ENCODE measurements at places on chromosomes 6 and 20.

DNA sequence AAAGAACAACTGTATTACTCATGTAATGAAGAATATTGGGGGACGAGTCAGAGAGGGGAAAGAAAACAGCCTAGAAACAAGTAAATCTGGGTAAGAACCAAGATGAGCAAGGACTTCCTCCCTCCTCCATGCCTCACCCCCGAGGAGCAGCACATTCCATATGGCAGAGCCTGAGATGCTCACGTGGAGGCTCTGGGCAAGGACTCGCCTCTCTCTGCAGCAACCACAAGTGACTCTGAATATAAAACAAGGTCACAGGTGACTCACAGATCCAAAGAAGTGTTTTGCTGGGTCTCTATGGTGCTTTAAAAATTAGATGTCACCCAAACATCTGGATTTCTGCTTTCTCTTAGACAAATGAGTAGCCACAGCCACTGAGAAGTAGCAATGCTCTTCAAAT lies 453.0 kb upstream of the SULF2 start:
- DNase-seq: no peak

- DNase-seq: no peak
Observed at GRCh38 chr6:90328004-90328403, 31.4 kb upstream of the BACH2 start.

GRCh38 chr6:100775667-100776066 lies 105.5 kb downstream of the ASCC3 start:
- no peak for DNase-seq

DNA sequence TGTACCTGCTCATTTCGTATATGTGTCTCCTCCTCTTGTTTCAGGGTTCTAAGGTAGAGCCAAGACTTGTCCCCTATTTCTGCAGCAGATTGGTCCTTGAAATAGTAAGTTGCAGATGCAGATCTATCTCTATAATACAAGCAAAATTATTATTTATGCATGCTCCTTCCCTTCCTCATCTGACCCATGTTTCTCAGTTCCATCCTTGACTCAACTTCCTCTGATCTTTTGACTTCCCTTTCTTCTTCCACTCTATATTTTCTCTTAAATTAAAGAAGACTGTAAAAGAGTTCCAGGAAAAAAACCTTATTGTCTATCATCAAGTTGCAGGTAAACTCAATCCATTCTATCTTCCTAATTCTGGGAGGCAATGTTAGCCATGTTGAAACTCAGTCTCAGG lies 23.7 kb downstream of the PLA2G7 start:
- no peak for DNase-seq

- no peak for DNase-seq
Observed at GRCh38 chr6:150167479-150167873, 24.6 kb downstream of the PPP1R14C start.

DNA sequence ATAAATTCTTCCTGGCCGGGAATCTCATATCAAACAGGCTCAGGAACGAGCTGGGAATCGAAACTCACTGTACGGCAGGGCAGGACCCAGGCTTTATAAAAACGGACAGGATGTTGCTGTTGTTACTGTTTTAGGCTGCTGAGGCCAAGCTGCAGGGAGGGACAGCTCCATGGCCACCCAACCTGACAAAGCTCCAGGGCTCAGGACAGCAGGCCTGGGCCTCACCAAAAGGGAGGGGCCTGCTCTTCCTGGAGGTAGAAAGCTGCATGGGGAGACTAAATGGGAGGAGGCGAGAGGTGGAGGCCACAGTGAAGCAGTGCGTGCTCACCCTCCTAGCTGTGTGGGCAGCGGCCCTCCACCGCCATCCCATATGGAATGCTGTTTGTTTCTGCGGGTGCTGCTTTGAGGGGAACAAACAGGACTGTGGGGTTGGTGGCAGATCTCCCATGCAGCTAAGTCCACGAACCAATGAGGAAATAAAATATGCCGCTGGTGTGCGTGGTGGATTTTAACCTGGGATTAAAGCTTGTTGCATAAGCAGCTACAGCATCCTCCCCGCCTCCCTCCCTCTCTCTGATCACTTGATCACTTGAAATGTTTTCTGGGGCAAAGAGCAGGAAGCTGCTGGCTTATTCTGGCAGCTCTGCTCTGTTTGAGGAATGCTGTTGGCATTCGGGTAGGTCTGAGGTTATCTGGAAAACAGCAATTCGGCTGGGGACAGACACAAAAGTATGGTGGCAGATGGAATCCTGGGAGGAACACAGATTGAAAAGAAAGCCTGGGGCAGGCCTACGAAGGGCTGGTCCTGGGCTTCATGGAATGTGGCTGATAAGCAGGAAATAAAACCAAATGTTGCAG lies 2.4 kb upstream of the ZMYND8 start:
- DNase-seq: no peak

GRCh38 chr6:3421791-3422434 lies 34.9 kb downstream of the SLC22A23 start:
- no peak for DNase-seq

DNA sequence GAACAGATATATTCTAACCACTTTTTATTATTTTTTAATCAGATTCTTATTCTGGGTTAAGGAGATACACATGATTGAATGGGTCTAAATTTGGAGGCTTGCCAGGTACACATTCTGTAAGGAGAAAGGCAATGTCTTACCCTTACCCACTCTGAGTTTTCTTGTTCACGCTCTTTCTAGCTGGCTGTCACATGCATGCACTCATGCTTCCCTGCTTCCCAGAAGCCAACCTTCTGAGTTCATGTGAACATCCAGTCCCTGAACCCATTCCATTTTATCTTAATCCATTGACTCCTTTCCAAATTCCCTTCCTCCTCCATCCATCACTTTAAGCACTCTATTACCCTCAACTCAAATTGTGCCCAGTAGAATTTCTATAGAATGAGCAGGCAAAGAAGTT lies 17.5 kb upstream of the MOCS1 start:
- DNase-seq: no peak

- DNase-seq: no peak
Observed at GRCh38 chr20:15889061-15889460, 684.2 kb downstream of the KIF16B start.

Data from NCI-H1417 treated with DMSO at 0.1 percent for 48 hours (cell line).